ENCODE measurements at places on chromosomes 4 and X.
A peak's percentile ranks its signal among the peaks of the same experiment; 100 is the strongest.

GRCh38 chr4:76022031-76022430 lies 1.3 kb downstream of the CXCL10 start:
- DNase-seq, result no peak

DNA sequence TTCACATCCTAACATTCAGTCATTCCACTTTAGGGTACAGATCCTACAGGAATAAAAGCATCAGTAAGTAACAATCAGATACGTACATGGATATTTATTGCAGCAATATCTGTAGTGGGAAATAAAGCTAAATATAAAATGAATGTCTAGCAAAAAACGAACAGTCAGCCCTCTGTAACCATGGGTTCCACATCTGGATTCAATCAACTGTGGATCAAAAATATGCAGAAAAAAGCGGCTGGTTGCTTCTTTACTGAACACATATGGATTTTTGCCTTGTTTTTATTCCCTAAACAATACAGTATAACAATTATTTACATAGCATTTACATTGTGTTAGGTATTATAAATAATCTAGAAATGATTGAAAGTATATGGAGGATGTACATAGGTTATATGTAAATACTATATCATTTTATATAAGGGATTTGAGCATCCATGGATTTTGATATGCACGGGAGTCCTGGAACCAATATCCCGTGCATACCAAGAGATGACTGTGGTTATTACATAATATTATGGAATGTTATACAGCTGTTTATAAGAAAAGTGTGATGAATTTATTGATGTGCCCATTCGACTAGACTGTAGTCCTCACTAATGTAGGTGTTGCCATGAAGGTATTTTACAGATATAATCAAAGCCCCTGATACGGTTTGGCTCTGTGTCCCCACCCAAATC lies 132.8 kb downstream of the ARHGEF9 start:
- DNase-seq, result no peak

DNA sequence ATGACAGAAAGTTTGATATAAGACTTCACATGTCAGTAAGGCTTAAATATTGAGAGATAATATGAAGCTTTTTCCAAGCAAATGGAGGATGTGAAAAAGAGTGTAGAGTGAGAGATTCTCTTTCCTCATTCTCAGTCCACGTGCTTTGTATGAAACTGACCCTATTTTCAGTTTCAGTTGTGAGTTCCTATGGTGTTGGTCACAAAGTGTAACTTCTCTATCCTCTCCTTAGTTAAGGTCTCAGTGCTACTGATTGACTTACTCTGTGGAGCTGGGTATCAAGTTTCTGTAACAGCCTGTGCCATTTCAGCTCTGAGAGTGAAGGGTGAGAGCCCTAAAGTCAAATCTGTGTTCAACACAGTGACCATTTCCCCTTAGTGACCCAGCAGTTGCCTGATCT lies 277.2 kb downstream of the EPHA5 start:
- no peak for DNase-seq

DNA sequence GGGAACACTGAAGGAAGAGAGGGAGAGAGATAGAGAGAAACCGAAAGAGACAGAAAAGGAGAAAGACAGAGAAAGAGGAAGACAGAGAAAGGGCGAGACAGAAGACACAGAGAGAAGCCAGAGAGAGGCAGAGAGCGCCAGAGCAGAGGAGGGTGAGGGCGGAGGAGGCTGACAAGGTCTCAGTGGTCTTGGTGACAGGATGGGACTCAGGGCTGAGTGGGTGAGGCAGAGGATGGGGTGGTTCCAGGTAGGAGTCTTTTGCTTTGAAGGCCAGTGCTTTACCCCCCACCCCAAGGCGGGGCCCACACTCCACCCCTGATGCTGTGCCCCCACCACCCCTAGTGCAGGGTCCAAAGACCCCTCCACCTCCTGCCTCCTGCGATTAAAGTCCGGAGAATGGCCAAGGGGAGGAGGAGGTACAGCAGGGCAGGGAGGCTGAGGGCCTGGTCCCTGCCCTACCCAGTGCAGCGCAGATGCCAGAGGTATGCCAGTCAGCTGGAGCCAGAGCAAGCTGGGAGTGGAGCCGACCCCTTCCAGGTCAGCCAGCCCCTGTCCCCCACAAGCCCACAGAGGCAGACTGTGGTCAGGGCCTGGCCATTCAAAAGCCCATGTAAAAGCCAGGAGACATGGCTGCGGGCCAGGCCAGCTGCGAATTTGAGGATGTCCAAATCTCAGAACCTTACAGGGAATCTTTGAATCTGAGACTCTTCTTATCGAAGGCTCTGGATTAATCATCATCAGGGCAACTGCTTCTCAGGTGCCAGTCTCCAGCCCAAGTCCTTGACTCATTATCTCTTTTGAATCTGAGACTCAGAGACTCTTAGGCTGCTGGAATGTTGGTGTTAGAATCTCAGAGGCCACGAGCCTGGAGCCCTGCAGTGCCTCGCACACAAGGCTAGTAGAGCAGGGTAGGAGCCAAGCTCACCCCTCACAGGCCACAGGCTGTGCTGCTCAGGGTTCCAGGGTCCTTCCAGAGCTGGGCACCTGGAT lies 758 bp downstream of the IQSEC2 start:
- no peak for DNase-seq

GRCh38 chr4:149158817-149159216 lies 656.8 kb downstream of the IQCM start:
- DNase-seq, result no peak

DNA sequence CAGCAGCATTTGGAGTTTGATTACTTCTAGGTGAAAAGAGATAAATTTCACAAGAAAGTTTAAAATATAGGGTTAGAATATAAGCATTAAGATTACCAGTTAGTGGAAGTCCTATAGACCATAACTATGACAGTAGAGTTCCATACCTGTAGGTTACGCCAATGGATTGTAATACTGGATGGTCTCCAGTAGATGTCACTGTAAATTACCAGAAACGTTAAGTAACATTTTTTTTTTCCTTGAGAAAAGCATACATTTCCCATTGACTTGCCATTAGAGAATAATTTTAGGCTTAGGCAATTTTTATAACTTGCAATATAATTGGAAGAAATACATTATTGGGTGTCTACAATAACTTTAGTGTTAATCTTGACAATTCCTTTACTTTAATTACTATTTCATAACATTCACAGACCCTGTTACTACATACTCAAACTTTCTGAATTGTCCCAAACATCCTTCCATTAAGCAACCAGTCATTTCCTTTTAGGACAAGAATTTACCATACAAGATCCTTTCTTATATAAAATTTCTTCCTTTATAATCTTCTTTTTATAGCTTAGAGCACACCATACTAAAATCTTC lies 304.1 kb upstream of the TECRL start:
- peak; percentile 27 for DNase-seq

- DNase-seq, result no peak
These were observed 4.7 kb upstream of the NEUROG2 start for GRCh38 chr4:112520598-112521122.

GRCh38 chr4:1503583-1504471 lies 97.6 kb upstream of the NKX1-1 start:
- no peak for DNase-seq
